ENCODE measurements at places on chromosomes 3 and 15.

DNA sequence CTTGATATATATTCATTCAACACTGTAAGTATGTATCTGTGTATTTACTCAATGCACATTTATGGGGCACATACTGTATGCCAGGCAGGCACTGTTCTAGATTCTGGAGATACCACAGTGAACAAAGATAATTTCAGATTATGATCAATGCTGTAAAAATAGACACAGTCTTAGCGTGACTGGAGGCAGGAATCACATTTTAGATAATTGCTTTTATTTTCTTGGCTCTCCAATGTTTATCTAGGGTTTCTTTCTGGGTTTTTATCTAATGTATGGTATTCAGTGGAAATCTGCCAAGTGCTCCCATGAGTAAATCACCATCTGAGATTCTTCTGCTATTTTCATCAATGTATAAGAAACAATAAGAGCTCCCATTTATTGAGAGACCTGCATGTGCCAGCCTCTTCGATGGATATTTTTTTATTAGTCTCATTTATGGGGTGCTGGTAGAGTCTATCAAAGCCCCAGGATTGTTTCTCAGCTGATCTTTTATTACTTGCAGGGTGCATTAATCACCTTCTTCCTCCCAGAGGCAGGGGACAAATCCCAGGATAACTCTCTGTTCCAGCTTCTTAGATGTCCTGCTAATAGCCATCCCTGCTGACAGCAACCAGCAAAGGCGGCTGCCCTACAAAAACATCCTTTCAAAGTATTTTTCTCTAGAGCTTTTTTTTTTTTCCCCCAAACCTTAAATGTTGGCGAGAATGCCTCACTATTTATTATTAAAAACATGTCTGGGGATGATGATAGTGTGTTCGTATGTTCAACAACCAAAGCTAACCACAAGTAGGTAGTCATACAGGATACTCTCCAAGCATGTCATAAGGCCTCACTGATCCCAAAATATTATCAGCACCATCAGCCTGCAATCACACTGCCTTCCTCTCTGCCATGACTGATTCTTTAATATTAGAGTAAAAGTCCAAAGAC, 331.0 kb upstream of the RASGRP1 start:
- DNase-seq: no peak

DNA sequence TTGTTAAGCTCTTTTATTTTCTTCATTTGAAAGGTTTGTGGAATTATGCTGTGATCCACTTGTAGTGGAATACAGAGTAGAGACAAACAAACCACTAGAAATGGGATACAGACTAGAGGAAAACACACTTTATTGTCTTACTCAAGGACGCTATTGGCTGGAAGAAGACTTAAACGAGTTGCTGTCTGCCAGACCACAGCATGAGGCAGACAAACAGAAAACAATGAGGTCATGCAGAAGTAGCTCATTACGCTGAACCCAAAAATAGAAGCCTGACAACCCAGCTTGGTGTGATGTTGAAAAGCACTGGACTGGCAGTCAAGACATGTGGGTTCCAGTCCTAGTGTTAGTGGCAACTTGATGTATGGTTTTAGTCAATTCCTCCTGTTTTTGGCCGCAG, 62.4 kb upstream of the P3H2 start:
- no peak for DNase-seq

DNA sequence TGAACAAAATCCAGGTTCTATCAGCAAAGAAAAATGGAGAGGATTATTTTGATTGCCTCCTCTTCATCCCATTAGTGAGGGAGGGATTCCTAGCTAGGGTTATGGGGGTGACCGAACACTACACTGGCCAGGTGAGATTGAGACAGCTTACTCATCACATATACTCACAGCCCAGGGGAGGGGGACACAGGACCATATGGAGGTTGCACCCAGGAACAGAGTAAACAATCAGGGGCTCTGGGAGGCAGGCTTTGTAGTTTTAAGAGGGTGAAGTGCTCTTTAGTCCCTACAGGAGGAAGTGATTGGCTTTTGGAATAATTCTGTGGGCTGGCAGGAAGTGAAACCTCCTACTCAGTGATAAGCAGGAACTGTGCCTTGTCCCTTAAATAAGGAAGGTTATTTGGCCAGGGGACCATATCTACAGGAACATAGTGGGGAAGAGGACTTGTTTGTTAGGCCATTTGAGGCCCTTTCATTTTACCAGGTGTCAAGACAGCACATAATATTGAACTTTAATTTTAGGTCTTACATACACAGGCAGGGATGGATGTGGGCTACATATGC, 17.5 kb upstream of the KCTD6 start:
- peak; percentile 24 for DNase-seq

DNA sequence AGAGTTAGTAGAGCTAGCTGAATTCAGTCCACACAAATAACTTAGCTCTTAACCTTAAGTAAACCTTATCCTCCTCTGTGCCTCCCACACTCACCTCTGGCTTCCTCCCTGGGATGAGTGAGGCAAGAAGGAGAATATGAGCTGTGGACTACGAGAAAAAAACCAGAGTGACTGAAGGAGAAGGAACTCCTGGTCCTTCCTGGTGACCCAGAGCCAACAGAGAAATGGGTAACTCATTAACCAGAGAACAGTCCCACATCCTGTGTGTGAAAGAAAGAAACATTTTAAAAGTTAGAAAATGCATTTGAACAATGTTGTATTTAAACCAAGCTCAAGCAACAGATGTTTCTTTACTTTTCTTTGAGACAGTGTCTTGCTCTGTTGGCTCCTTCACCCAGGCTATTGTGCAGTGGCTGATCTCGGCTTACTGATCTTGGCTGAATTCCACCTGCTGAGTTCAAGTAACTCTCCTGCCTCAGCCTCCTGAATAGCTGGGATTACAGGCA, 27.5 kb upstream of the FAM81A start:
- DNase-seq: no peak

DNA sequence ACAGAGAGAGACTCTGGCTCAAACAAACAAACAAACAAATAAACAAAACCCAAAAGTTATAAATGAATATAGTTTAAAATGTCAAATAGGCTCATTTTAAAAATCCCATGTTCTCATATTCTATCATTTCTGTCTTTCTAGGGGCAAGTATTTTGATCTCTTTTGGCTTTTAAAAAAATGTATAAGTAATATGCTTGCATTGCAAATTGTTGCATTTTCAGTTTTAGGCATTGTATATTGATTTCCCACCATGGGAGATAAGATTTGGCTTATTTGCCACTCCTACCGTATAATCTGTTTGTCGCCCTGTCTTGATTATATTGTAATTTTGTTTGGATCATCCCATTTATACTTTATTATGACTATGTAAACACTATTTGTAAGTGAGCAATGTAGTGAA, 70.6 kb downstream of the PIAS1 start:
- DNase-seq: no peak

- no peak for DNase-seq
Observed at GRCh38 chr15:59060348-59060747, 44.6 kb upstream of the CCNB2 start.

- no peak for DNase-seq
Observed at GRCh38 chr3:26687466-26687865, 64.9 kb downstream of the LRRC3B start.

- no peak for DNase-seq
Observed at GRCh38 chr15:48418343-48418742, 87.1 kb downstream of the DUT start.

- peak; percentile 0 for DNase-seq
Observed at GRCh38 chr15:37682304-37682703, 252.1 kb upstream of the TMCO5A start.

Measured in AML-193 (cell line).